ENCODE measurements at places on chromosomes 3 and 15. TPM values are rescaled to one million over a fixed set of nuclear protein-coding genes. Genes with fewer than 3 reads are reported as not detected.

The COL6A5 gene
- 0.05 TPM for polyA plus RNA-seq

DNA sequence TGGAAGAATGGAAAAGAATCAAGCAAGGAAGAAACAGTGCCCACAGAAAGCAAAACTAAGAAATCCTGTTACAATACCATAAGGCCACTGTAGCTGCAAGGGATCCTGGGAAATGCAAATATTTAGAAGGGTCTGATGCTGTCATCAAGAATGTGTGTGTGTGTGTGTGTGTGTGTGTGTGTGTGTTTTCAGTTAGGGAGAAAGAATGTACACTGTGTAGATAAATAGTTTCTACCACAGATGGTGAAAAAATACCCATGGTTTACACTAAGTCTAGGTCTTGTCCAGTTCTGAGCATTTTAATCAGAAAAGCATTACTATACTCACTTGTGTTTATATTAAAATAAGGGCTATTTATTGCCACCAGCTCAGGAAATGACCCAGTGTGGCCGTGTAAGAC lies 355.0 kb downstream of the RBMS3 start:
- no peaks in the 10 kb centered on the region for H3K36me3 ChIP-seq
- no peaks in the 10 kb centered on the region for H3K4me1 ChIP-seq
- DNase-seq = no peak
- no peak overlapping the region for H3K4me3 ChIP-seq
- H3K27ac ChIP-seq = no peak overlapping the region

GRCh38 chr3:58251631-58252035 lies 14.0 kb downstream of the ABHD6 start:
- no peaks in the 10 kb centered on the region for H3K4me1 ChIP-seq
- no peaks in the 10 kb centered on the region for H3K36me3 ChIP-seq
- no peak overlapping the region for H3K4me3 ChIP-seq
- DNase-seq = no peak
- no peaks in the 10 kb centered on the region for H3K27me3 ChIP-seq

- H3K27ac ChIP-seq = no peak overlapping the region
- DNase-seq = no peak
- H3K4me1 ChIP-seq = no peaks in the 10 kb centered on the region
Measured at GRCh38 chr15:96234109-96234892, 96.2 kb upstream of the NR2F2 start.

DNA sequence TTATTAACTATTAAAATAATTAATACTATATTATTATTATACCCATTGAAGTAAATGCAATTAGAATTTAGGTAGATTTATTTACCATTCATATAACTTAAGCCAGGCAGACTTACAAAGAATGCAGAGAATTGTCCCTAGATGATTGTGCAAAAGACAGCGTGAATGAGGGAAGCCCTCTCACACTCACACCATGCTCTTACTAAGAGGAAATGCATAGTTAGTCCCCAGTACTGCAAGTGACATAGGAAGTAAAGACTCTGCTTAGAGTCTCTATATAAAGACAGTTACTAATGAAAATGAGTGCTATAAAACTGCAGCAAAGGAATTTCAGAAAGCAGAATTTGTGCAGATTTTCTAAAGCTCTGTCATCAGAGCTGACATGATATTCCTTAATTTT lies 270.4 kb downstream of the ZBBX start:
- H3K27me3 ChIP-seq = no peaks in the 10 kb centered on the region
- H3K27ac ChIP-seq = no peak overlapping the region
- no peaks in the 10 kb centered on the region for H3K36me3 ChIP-seq
